ENCODE measurements at places on chromosomes 6 and 20.

DNA sequence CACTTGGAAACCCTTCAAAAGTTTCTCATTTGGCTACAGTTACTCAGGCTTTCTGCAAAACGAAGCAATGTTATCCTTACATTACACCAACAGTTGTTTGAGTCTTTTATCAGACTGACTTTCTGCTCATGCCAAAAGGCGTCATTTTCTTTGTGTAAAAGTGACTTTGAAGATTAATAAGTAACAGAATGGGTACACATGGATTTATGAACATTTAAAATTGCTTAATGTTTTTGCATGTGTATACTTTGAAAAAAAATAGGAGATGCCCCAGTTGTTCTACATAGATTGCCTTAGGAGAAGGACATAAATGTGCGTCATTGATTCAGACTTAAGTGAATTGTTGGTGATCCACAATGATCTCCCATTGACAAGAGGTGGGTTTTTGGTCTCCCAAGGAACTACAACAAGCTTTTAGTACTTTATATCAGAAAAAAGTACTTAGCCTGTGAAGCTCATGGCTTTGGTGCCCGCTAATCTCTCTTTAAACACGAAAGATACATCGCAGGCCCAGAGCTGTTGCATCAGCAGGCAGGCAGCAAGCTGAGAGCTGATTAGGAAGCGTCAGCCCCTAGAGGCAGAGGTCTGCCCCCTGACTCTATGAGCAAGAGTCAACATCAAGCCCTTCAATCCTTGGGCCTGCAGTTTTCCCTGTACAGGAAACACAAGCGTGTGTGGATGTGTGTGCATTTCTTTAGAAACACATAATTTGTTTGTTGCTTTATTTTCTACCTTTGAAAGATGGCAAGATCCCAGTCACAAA is 45.9 kb downstream of the SLC22A3 start:
- no peak for DNase-seq

DNA sequence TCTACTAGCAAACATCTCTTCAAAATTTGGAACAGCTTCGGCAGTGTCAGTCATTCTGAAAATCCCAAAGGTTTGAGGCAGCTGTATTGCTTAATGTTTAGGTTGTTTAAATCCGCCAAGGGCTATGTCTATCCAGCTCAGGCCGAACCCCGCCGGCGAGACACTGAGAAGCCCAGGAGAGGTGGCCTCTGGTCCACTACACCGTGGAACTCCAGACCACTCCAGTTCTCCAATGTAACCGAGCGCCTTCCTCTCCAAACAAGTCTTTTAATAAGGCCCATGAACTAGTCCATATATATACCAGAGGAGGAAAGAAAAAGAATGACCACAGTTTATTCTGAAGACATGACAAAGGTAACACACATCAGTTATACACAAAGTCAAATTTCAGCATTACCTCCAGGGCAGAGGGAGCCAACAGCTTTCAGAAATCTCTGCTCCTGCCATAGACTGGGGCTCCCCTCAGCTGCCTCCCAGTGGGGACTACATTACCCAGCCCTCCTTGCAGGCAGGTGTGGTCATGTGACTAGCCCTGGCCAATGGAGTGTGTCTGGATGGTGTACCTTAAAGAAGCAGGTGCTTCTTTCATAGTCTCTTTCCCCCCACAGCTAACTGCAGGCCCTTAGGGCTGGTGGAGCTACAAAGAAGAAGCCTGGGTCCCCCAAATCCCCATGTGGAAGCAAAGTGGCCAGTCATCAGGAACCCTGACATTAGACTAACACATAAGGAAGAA is at the start of gene RAMACL:
RAMACL (minus strand) TSS at position 255 of the 733 bp plus-strand sequence; CDS start at position 54, 201 bp downstream.
- peak; percentile 88 for DNase-seq

- DNase-seq: no peak
Observed at GRCh38 chr6:16694781-16695578, 66.3 kb downstream of the ATXN1 start.

- no peak for DNase-seq
Observed at GRCh38 chr6:35691027-35691824, 2.5 kb upstream of the FKBP5 start.

GRCh38 chr6:62672989-62673388 is 387.0 kb upstream of the KHDRBS2 start:
- DNase-seq: no peak

DNA sequence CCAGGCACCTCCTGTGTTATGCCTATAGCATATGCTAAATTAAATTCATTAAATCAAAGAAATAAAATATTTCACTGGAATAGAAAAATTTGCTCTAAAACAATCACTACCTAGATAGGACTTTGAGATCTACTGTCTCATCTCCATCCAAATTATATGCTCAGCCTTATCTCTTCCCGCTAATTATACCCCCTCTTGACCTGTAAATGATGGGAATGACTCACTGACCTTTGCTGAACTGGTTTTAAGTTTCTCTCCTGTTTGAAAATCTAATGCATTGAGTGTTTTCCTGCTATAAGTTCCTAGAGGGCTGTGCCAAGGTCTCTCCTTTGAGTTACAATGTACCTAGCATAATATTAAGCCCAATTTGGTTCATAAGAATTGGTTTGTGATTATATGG is 110.1 kb downstream of the BMP2 start:
- no peak for DNase-seq

GRCh38 chr20:59786801-59787537 is 146.5 kb downstream of the SYCP2 start:
- no peak for DNase-seq

- no peak for DNase-seq
Observed at GRCh38 chr6:34602318-34603111, 46.4 kb upstream of the SPDEF start.

- DNase-seq: peak; percentile 81
Observed at GRCh38 chr6:5665173-5665572, 341.6 kb downstream of the NRN1 start.

GRCh38 chr6:144809120-144809519 is 524.0 kb downstream of the UTRN start:
- DNase-seq: no peak

DNA sequence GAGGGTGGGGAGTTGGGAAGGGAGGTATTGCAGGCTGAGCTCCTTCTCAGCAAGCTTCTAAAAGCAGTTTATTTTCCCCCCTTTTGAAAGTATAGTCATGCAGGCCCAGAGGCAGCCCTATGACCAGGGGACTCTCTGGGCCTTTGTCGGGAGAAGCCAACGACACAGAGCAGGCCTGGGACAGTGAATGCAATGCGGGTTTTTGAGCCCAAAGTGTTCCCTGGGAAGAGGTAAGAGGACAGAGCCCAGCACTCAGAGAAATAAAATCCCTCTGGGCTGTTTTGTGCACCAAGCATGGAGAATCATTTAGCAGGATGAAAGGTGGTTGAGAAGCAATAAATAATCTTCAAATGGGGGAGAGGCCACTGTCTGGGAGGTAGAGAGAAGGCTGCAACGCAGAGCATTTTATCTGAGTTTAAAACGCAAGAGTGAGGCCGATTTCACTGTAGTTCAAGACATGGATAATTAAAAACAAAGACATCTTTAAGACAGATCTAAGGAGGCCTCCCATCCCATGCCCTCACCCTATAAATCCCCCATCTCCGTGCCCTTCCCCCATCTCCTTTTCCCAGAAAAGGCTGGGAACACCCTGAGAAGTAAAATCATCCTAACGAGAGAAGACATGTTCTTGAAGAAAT is 237.5 kb downstream of the CDC5L start:
- DNase-seq: no peak

DNA sequence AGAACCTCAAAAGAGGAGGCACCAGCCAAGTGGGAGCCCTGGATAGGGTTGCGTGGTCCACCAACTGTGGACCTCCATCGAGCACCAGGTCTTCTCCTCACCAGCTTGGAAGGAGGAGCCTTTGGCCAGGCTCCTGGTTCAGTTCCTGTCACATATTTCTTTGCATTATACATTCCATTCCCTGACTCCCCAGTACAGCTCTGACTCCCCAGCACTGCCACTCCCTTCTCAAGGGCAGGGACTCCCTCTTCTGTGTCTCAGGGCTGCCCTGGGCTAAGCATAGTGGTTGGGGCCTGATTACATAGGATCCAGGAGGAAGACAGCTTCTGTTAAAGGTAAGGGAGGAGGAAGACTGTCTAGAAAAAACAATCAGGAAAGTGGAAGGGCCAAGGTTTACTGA is 91.1 kb downstream of the MRPL14 start:
- no peak for DNase-seq

DNA sequence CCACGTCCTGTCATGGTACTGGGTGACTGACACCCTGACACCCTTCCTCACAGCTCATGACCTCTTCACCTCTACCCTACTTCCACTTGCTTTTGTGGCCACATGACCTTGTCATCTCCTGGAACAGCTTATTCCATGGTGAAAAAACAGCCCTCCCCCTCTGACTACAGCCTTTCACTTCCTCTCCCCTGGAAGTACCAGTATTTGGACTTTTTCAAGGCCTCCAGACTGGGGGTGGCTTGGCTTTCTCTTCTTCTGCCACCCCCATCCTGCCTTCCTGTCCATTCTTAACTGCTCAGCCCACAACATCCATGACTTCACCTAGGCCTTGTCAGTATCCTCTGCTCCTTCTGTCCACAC is 168.4 kb downstream of the CARMIL1 start:
- DNase-seq: no peak

- no peak for DNase-seq
Observed at GRCh38 chr6:3007571-3007970, 7.9 kb downstream of the NQO2 start.

DNA sequence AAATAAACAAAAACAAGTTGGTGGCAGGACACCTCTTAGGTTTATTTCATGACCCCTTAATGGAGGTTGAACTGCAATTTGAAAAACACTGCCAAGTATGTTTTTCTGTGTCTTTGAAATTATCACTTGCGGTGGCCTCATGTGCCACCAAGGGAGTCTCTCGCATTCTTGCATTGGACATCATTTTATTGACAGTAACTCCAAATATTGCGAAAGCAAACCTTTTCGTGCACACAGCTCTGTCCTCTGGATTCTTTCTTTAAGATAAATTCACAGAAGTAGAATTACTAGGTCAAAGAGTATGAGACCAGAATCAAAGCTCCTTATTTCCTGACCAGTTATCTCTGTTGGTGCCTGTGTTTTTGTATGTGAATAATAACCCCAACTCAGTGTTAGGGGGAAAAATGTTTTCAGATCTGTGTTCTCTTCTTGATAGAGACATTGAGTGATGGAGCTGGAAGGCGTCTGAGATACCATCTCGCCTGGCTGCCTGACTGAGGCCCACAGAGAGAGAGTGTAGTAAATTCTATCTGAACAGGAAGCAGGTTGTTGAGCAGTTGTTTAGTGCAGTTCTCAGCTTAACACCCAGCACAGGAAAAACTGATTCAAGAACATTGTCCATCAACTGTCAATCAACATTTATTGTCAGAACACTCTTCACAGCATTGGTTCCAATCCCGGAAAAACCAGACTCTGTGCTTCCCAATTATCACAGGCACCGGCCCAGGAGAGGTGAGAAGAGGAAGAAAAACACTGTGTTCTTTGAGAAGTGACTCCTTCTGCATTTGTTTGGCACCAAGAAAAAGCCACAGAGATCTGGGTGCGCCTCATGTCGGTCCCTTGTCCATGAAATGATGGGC is 2.2 kb upstream of the CCDC167 start:
- DNase-seq: peak; percentile 26

- DNase-seq: no peak
Observed at GRCh38 chr6:139764498-139764986, 390.1 kb upstream of the CITED2 start.

DNA sequence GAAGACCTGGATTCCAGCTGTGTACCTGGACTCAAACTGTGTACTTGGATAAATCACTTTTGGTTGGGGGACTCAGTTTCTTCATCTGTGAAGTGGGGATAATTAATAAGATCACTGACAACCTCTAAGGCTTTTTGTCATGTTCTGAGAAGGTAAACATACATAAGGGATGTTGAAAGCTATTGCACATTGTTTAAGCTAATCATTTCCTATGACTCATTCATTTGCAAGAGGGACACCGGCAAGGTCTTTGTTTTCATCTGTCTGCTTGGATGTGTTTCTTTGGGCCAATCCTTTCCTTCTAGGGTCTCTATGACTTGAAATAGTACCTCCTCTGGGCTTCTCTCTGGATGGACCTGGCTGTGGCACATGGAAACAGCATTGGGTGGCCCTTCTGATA is 6.8 kb downstream of the PROKR2 start:
- no peak for DNase-seq

DNA sequence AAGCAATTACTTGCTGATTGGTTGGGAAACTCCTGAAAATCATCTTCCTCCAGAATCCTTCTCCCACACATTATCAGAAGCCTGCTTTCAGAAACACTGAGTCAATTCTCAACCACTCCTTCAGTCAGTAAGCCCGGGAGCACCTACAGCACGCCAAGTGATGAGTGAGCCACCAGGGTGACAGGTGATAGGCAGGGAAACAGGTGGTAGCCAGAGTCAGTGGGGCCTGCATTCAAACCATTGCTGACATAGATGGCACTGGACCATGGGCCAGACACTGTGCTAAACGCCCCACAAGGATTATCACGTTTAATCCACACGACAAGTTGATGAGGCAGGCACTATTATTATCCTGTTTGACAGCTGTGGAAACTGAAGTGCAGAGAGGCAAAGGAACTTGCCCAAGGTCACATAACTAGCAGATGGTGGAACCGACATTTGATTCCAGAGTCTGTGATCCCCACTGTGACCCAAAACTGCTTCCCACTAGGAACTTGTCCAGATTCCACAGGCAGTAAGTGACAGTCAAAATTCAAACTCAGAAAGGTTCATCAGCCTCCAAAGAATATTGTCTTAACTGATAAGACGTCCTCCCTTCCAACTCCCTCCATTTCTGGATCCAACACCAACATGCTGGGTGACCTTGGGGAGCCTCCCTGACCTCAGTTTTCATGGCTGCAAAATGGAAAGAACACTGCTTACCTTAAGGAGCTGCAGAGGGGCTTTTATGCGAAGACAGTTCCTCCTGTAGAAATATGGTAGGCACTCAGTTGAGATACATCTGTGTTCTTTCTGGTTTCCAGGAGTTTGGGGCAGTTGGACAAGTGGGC is 23.9 kb upstream of the TOP1 start:
- peak; percentile 65 for DNase-seq

GRCh38 chr20:64056889-64057627 is 5.9 kb upstream of the TCEA2 start:
- DNase-seq: no peak

- DNase-seq: no peak
Observed at GRCh38 chr6:71645299-71645698, 241.1 kb upstream of the RIMS1 start.

DNA sequence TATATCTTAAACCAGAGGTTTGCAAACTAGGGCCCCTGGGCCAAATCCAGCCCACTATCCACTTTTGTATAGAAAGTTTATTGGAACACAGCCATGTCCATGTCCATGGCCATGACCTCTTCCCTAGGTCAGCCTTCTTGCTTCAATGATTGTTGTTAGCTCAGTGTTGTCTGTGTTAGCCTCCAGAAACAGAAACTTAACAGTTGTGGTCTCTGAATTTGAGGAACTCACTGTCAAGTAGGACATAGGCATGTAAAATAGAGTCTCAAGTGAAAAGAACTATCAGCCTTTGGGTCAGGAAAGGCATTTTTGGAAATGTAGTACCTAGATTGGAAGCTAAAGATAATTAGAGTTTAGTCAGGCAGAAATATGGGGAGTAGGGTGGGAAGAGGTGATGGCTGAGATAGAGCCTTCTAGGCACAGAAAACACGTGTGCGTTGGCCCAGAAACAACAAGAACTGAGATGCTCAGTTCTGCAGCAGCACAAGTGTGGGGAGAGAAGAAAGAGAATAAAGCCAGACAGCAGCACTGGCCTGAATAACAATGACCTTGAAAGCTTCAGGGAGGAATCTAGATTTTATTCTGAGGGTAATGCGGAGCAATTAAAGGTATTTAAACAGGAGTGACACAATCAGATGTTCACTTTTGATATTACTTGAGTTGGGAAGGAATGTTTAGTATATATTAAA is 87.0 kb upstream of the OLIG3 start:
- DNase-seq: no peak

Data from OCI-LY7 (cell line).